ENCODE measurements at places on chromosomes 2 and 18.

GRCh38 chr18:13264091-13265007, 45.8 kb downstream of the LDLRAD4 start:
- no peak for DNase-seq

- DNase-seq: no peak
Observed at GRCh38 chr2:33859811-33860461, 260.8 kb upstream of the FAM98A start.

GRCh38 chr18:54260396-54261072, 8.8 kb upstream of the POLI start:
- DNase-seq: no peak

DNA sequence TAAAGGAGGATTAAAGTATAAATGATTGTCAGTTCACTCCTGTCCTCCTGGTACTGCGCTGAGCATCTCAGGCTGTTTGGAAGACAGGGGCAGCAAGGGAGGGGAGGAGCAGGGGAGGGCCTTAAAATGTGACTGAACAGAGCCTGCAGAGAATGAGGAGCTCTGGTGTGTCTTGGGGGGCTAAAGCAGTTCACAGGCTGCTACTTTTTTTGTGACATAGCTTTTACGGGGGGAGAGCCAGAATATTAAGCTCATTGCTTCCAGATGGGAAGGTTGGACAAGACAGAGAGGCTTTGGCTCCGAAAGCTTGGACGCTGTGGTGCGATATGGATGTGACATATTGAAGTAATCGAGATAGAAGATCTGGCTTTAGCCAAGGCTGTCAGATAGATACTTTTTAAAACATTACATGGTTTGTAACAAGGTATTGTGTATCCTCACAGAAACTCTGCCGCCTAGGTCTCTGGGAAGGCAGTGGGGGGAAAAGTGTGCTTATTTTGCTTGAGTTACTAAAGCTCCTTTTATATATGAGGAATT, 40.5 kb downstream of the RDH14 start:
- no peak for DNase-seq

GRCh38 chr2:170084820-170085491, 93.0 kb upstream of the MYO3B start:
- DNase-seq: no peak

GRCh38 chr2:74199871-74200305, 1.5 kb downstream of the MTHFD2 start:
- DNase-seq: peak; percentile 60

DNA sequence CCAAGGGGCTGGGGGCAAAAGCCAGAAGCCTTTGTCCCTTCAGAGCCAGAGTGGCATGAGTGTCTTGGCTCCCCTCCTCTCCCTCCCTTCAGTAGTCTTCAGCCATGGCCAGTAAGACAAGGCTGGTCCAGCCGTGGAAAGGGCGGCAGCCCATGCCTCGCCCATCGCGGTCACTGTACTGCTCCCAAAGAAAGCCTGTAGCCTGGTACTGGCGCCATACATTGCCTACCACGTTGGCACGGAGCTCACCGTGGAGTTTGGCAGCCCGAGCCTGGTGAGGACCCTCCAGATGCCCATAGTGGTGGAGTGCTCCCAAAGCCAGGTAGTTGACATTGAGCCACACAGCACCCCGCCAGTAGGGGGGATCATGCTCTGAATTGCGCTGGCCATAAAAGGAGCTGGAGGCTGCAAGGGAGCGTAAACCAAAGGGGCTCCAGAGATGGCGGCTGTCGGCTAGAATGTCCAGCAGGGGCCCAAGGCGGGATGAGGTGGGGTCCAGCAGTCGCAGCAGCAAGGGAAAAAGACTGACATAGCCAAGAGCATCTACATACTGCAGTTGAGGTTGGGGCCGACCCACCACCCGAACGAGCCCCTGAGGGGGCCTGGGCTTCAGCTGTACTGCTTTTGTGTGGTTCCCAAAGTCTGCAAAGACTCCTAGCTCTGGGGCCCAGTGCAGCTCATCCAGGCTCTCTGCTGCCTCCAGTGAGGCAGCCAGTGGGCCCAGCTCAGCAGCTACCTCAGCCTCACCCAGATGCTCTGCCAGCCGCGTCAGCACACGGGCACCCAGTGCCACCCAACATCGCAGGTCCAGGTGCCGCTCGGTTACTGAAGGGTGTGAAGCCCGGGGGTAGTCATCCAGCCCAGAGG, 3.2 kb downstream of the WBP1 start:
- no peak for DNase-seq

GRCh38 chr2:133521146-133521745, 47.0 kb downstream of the NCKAP5 start:
- DNase-seq: no peak

DNA sequence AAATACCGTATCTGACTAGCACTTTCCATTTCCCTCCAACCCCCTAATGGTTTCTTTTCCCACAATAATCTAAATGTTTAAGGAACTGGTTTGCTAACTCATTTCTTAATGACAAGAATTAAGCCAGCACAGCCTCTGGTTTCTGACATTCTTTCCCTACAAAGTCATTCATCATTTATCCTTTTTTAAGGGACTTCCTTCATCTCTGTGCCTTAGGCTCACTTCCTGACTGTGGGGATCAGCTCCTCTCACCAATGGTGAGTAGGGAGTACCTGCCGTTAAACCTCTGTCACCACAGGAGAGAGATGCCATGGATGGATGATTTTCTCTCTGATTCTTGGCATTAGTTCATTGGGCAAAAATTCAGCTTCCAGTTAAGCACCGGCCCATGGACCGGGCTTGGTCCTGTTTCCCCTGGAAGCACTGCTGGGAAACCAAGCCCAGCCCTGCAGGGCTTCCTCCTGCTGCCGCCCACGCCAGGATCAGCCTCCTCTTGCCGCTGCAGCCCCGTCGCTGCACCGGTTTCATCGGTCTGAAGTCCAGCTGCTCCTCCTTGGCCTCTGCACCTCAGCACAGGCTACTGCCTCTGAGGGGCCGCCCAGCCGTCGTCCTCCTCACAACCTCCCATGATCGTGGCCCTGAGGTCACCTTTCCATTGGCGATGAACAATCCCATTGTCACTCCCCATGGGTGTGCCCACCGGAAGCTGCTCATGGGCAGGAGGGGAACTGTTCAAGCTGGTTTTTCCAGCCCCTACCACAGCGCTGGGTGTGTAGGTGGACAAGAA, 64.0 kb upstream of the ZNF516 start:
- no peak for DNase-seq

GRCh38 chr2:144703852-144704708, 184.2 kb upstream of the ZEB2 start:
- DNase-seq: peak; percentile 42

DNA sequence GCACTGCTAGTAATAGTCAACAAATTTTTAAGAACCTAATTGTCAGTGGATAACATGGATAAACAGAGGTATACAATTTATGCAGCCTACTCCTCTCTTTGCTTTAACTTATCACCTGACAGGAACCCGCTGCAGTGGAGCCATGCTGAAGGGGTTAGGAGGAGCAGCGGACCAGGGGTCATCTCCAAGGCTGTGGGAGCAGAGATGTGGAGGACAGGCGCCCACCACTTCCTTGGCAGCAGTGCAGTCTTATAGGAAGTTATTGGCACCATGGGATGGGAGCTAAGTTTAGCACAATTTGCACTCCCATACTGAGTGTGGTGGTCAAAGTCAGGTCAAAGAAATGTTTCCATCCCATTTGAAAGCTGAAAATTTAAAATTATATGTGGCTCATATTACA, 35.6 kb downstream of the HDLBP start:
- no peak for DNase-seq

DNA sequence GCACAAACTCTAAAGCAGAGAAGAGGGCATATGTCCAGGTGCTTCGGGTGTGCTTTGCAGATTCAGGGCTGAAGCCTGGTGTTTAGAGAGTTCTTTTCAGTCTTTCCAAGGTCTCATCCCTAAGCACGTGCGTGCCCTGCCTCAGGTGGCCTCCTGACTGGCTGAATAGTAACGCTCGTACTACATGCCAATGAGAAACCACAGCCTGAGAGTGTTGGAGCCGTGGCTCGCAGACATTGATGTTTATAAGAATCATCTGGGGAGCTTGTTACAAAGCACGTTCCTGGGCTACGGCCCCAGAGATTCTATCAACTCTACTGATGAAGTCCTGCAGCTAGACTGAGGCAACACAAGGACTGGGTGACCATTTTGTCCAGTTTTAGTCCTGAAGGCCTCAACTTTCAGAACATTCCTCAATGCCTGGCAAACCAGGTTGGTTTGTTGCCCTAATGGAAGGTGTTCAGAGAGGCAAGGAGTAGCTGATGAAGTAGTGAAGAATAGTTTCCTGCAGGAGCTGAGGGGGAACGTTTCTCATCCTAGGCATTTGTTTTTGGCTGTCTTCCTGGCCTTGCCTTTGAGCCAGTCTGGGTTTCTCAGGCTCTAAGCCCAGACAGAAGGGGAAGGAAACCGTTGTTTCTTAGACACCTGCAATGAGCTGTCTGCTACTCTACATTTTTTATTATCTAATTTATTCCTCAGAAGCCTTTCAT, 31.5 kb upstream of the HAAO start:
- DNase-seq: no peak

- no peak for DNase-seq
Observed at GRCh38 chr2:234178330-234179030, 128.0 kb downstream of the SPP2 start.

GRCh38 chr18:341102-341501, 73.3 kb upstream of the THOC1 start:
- DNase-seq: no peak

GRCh38 chr2:223865124-223865523, 27.7 kb upstream of the AP1S3 start:
- peak; percentile 63 for DNase-seq

DNA sequence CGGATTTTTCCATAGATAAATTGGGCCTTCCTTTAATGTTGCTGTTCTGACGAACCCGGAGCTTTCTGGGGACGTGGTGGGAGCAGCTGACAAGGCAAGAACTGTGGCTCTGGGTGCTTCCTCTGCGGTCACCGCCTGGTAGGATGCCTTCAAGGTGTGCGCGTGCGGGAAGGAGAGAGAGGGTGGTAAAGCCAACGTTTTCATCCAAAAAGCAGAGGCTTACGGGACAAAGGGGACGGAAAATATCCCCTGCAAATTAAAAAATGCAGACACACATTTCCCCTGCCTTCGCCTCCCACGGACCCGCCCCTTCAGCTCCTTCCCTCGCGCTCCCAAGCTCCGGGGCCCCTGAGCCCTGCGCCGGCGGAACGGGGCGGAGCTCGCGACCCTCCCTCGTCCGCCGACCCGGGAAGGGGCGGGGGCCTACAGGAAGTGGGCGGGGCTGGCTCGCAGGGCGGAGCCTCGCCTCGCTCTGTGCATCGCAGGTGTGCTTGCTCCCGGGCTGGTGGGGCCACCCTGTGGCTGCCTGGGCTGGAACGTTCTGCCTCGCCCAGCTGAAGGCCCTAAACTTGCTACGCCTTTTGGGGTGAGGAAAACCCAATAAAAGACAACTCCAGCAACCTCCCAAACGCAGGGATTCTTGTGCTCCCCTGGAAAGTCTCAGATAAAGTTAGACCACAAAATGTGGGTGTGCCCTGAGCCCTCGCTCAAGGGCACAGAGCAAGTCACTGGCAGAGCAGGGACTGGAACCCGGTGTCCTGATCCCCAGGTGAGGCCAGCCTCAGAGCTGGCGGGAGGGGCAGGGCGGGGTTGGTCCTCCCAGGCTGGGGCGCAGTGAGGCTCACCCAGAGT, 25.4 kb upstream of the SLC66A3 start:
- DNase-seq: peak; percentile 90

DNA sequence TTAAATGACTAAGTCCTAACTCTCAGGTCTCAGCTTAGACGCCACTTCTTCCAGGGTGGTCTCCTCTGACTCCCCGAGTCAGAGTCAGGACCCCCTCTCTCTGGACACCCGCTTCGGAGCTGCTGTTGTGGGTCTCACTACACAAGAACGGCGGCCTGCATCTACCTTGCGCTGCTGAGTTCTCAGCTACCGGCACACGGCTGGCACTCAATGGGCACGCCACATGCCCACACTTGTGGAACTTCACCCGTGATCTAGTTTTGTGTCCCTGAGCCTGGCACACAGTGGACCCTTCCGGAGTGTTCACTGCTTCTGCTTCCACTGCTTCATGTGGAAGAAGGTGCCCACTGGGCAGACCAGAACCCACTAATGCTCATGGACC, 58.3 kb upstream of the ID2 start:
- DNase-seq: no peak
